ENCODE measurements at places on chromosomes 11 and 22.

DNA sequence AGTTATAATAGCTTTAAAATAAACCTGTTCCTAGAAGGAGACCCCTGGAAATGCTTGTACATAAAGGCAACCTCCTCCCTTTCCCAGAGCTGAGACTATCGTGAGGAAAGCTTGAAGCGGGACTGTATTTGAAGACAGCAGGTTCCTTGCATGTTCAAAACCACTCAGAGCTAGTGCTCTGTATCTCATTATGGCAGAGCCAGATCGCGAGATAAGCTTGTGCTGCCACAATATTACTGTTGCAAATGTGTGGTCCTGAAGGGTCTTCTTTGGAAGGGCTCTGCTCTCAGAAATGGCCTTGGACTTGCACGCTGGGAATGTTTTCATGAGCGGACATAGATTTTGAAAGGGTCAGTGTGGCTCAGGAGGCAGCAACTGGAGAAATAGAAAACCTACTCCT is 168.2 kb downstream of the KIRREL3 start:
- no peak for DNase-seq
- H3K4me1 ChIP-seq: no peaks in the 10 kb centered on the region
- H3K27ac ChIP-seq: no peak overlapping the region
- H3K36me3 ChIP-seq: no peaks in the 10 kb centered on the region
- no peak overlapping the region for H3K4me3 ChIP-seq

- H3K36me3 ChIP-seq: peaks cover 34% of the 10 kb centered on the region
- H3K4me3 ChIP-seq: peak within 1 kb of the TSS; percentile 100
- H3K4me1 ChIP-seq: peaks cover 24% of the 10 kb centered on the region
- H3K27me3 ChIP-seq: no peaks in the 10 kb centered on the region
These were observed at the start of gene TSSC4 for GRCh38 chr11:2400069-2400761. Gene TSSC4, plus strand, starts transcription at chr11:2400750. Its CDS starts 1,884 bp downstream, at chr11:2402634.

- H3K36me3 ChIP-seq: no peaks in the 10 kb centered on the region
- peak overlapping the region; percentile 9 for H3K27ac ChIP-seq
- peaks cover 11% of the 10 kb centered on the region for H3K4me1 ChIP-seq
- peaks cover 4% of the 10 kb centered on the region for H3K27me3 ChIP-seq
- DNase-seq: no peak
These were observed 496 bp downstream of the SYT7 start for GRCh38 chr11:61580271-61580888.

GRCh38 chr11:2298131-2298794 is 3.5 kb downstream of the C11orf21 start:
- H3K4me3 ChIP-seq: no peak overlapping the region
- no peak for DNase-seq
- H3K4me1 ChIP-seq: peaks cover 5% of the 10 kb centered on the region
- no peak overlapping the region for H3K27ac ChIP-seq
- no peaks in the 10 kb centered on the region for H3K27me3 ChIP-seq
- H3K36me3 ChIP-seq: no peaks in the 10 kb centered on the region

DNA sequence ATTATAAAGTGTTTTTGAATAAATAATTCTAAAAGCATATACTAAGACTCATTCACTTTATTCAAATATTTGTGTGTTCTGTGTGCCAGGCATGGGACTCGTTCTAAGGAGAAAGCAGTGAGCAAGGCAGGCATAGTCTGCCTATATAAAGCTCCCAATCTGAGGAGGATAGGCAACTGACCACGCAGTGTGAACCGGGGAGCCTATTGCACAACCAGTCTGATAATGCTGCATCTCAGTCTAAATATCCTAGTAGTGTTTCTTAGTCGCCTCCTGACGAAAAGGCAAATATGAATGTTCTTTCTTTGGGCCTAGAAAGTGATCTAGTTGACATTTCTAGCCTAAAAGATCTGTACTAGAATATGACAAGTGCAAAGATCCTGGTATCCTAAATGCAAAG is 98.3 kb downstream of the C11orf65 start:
- H3K27ac ChIP-seq: no peak overlapping the region
- no peaks in the 10 kb centered on the region for H3K4me1 ChIP-seq
- no peak for DNase-seq
- H3K27me3 ChIP-seq: no peaks in the 10 kb centered on the region
- no peaks in the 10 kb centered on the region for H3K36me3 ChIP-seq

DNA sequence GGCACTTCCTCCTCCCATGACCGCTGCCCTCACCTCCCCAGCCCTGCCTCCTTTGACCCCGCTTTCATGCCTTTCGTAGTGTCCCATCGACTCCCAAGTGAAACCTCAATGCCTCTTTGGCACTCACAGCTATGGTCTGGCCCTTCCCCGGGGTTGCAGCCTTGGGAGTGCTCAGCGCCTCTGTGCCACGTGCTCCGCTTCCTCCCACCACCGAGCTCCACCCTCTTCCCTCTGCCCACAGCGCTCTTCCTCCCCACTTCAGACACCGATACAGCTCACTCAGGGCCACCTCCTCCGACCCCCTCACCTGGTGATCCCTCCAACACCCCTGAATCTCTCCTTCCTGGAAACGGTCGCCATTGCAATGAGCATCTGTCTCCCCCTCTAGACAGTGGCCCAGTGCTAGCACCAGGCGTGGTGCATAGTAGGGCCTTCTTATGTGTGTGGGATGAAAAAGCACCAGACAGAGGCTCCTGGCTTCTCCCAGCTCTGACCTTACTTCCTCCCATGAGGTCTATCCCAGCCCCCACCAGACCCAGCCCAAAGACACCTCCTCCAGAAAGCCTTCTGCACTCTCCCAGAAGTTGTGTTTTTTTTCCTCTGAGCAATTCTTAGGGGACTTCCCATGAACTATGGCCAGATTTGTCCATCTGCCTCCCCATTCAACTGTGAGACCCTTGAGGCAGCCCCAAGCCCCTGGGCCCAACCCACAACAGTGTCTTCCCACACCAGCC is 16.4 kb upstream of the SCGB1A1 start:
- peaks cover 53% of the 10 kb centered on the region for H3K4me1 ChIP-seq
- no peaks in the 10 kb centered on the region for H3K36me3 ChIP-seq
- H3K27me3 ChIP-seq: no peaks in the 10 kb centered on the region
- no peak for DNase-seq
- H3K27ac ChIP-seq: peak overlapping the region; percentile 91
- H3K4me3 ChIP-seq: no peak overlapping the region

- no peak overlapping the region for H3K27ac ChIP-seq
- H3K27me3 ChIP-seq: no peaks in the 10 kb centered on the region
- no peaks in the 10 kb centered on the region for H3K36me3 ChIP-seq
- H3K4me1 ChIP-seq: peaks cover 23% of the 10 kb centered on the region
- no peak for DNase-seq
These were observed 6.3 kb upstream of the OSM start for GRCh38 chr22:30272781-30273601.

DNA sequence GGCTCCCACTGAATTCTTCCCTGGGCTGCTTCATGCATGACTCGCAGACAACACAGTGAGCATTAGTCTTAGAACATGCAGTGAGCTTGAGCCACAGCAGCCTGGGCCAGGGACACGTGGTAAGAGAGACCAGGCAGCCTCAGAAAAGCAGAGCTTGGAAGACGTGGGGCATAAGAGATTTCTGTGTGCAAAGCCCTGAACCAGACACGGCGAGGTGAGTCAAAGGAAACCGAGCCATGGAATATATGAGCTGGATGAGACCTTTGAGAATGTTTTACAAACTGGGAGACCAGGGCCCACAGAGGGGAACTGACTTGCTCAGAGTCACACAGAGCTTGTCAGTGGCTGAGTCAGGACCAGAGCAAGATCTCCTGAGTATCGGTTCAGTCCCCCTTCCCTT is 8.5 kb upstream of the FXYD6 start:
- no peaks in the 10 kb centered on the region for H3K27me3 ChIP-seq
- no peak overlapping the region for H3K27ac ChIP-seq
- DNase-seq: no peak
- H3K4me1 ChIP-seq: peaks cover 6% of the 10 kb centered on the region
- no peaks in the 10 kb centered on the region for H3K36me3 ChIP-seq

- no peak overlapping the region for H3K27ac ChIP-seq
- H3K27me3 ChIP-seq: no peaks in the 10 kb centered on the region
- no peaks in the 10 kb centered on the region for H3K36me3 ChIP-seq
- DNase-seq: no peak
- no peak overlapping the region for H3K4me3 ChIP-seq
- no peaks in the 10 kb centered on the region for H3K4me1 ChIP-seq
These were observed 25.8 kb upstream of the TREH start for GRCh38 chr11:118705111-118705741.

GRCh38 chr11:44750551-44751465 is 24.0 kb downstream of the TSPAN18 start:
- no peak overlapping the region for H3K4me3 ChIP-seq
- no peaks in the 10 kb centered on the region for H3K27me3 ChIP-seq
- no peaks in the 10 kb centered on the region for H3K4me1 ChIP-seq
- no peak for DNase-seq
- no peaks in the 10 kb centered on the region for H3K36me3 ChIP-seq

GRCh38 chr22:22371031-22371541 is 126.5 kb downstream of the VPREB1 start:
- no peak overlapping the region for H3K27ac ChIP-seq
- no peak for DNase-seq
- H3K27me3 ChIP-seq: peaks cover 54% of the 10 kb centered on the region
- H3K4me1 ChIP-seq: no peaks in the 10 kb centered on the region

DNA sequence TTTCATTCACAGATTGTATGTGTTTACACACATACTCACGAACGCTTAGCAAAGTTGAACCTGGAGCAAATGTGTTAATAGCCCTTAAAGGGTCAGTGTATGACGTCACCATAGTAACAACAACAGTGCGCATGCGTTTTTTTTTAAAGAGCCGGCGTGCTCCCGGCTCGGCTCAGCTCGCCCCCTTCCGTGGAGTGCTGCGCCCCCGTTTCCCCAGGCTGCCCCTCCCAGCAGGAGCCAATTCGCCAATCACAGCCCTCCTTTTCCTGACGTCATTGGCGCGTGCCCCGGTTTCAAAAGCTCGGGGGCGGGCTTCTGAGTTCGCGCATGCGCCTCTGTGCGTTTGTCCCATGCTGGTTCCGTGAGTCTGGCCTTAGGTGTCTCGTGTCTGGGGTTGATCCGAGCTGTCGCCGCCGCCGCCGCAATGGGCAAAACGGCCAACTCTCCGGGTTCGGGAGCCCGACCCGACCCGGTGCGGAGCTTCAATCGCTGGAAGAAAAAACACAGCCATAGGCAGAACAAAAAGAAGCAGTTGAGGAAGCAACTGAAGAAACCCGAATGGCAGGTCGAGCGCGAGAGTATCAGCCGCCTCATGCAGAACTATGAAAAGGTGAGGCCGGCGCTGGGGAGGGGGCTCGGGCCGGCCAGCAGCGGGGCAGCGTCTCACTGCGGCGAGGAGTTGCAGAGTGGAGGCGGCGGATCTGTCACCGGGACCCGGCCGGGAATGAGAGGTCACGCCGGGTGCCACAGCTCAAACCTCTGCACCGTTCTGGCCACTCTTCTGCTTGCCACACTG is at the start of gene DDX10:
TSS of gene DDX10 (plus strand) at position 340 of the 796 bp plus-strand sequence. CDS start at position 425, 85 bp downstream.
- DNase-seq: peak; percentile 82
- H3K27me3 ChIP-seq: no peaks in the 10 kb centered on the region
- H3K4me1 ChIP-seq: peaks cover 43% of the 10 kb centered on the region
- H3K36me3 ChIP-seq: no peaks in the 10 kb centered on the region

- no peak overlapping the region for H3K27ac ChIP-seq
- no peak for DNase-seq
- H3K4me1 ChIP-seq: no peaks in the 10 kb centered on the region
- no peaks in the 10 kb centered on the region for H3K27me3 ChIP-seq
- no peaks in the 10 kb centered on the region for H3K36me3 ChIP-seq
- H3K4me3 ChIP-seq: no peak overlapping the region
These were observed 8.9 kb downstream of the HPX start for GRCh38 chr11:6431861-6432260.

- no peak for DNase-seq
- H3K27ac ChIP-seq: peak overlapping the region; percentile 21
- H3K27me3 ChIP-seq: no peaks in the 10 kb centered on the region
- peaks cover 11% of the 10 kb centered on the region for H3K4me1 ChIP-seq
- peaks cover 55% of the 10 kb centered on the region for H3K36me3 ChIP-seq
These were observed 5.1 kb upstream of the SYCE3 start for GRCh38 chr22:50567721-50568252.

DNA sequence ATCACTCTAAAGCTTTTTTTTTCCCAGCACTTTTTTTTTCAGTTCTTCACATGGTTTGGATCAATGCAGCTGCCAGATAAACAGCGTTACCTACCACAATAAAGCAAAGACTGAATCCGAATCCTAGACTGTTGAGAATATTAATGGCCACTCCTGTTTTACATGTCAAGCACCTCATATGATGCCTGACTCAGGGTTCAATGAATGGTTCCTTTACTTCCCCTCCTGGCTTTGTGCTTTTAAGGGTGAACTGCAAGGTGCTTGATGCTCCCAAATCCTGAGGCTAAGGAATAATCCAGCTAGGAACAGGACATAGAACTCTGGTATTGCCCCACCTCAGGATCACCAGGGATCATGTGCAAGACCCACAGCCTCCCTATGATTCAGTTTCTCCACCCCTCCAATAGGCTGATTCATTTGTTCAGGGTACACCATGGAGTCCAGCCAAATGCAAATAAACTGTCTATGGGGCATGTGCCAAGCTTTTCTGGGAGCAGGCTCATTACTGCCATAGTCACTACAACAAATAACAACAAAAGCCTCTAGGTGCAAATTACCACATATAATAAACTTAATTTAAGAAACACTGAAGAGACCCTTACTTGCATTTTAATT is 104.3 kb downstream of the GAB2 start:
- H3K4me1 ChIP-seq: peaks cover 48% of the 10 kb centered on the region
- no peak overlapping the region for H3K4me3 ChIP-seq
- no peak for DNase-seq
- H3K27me3 ChIP-seq: no peaks in the 10 kb centered on the region
- no peaks in the 10 kb centered on the region for H3K36me3 ChIP-seq

DNA sequence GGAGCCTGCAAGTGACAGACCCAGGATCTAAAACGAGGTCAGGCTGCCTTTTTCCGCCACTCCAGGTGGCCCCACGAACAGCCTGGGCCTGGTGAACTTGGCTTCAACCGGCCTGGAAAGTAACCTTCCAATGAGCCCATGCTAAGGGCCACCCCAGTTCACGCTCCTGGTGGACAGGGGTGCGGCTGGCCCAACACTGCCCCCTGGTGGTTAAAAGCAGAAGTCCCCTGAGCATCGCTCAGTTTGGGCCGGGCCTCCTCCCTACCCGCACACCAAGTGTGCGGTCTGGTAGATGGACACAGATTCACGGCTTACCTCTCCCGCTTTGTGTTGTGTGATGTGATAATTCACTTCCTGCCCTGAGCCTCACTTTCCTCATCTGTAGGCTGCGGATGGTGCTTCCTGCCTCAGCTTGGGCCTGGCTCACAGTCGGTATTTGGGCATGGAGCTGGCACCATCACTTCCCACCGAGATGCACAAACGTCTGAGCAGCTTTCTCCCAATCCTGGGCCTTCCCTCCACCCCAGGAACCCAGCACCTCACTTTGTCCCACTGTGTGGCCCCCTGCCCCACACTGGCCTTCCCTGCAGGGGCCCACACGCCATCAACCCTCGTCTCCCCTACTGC is 13.7 kb upstream of the SEC14L3 start:
- no peaks in the 10 kb centered on the region for H3K4me1 ChIP-seq
- no peaks in the 10 kb centered on the region for H3K36me3 ChIP-seq
- no peak for DNase-seq
- H3K27me3 ChIP-seq: peaks cover 17% of the 10 kb centered on the region

GRCh38 chr11:16326679-16327297 is 29.6 kb downstream of the SOX6 start:
- H3K4me3 ChIP-seq: no peak overlapping the region
- no peaks in the 10 kb centered on the region for H3K27me3 ChIP-seq
- no peak overlapping the region for H3K27ac ChIP-seq

- DNase-seq: no peak
- H3K27ac ChIP-seq: no peak overlapping the region
- no peaks in the 10 kb centered on the region for H3K27me3 ChIP-seq
- no peak overlapping the region for H3K4me3 ChIP-seq
These were observed 12.5 kb downstream of the CCDC34 start for GRCh38 chr11:27350511-27350910.

- no peak for DNase-seq
- H3K4me1 ChIP-seq: peaks cover 54% of the 10 kb centered on the region
- H3K36me3 ChIP-seq: no peaks in the 10 kb centered on the region
- no peaks in the 10 kb centered on the region for H3K27me3 ChIP-seq
- H3K27ac ChIP-seq: peak overlapping the region; percentile 39
- no peak overlapping the region for H3K4me3 ChIP-seq
These were observed 2.3 kb downstream of the RHOG start for GRCh38 chr11:3838504-3838903.
